A549 treated with DMSO at 1 μM for 4 hours (cell line): ENCODE measurements at places on chromosomes 11 and 22. TPM values are rescaled to one million over a fixed set of nuclear protein-coding genes. Genes with fewer than 3 reads are reported as not detected.

The APOBEC3B gene
- total RNA-seq, result 28.1 to 32.2 TPM (median 30.9 TPM) in 5 replicates

The NNMT gene
- 135 to 173 TPM (median 159 TPM) in 5 replicates for total RNA-seq

The MFRP gene
- total RNA-seq, result not detected in 5 replicates

The POU2AF3 gene
- 0.43 to 1.1 TPM (median 0.94 TPM) in 5 replicates for total RNA-seq

The MS4A12 gene
- not detected in 5 replicates for total RNA-seq

The SLC5A12 gene
- total RNA-seq, result not detected in 5 replicates

The RAB36 gene
- 7.0 to 8.3 TPM (median 7.8 TPM) in 5 replicates for total RNA-seq

The PANX3 gene
- not detected in 5 replicates for total RNA-seq

The ZNF280B gene
- total RNA-seq, result 1.5 to 2.2 TPM (median 1.8 TPM) in 5 replicates

The TYR gene
- total RNA-seq, result not detected in 5 replicates

The CENATAC gene
- total RNA-seq, result 10.0 to 18.0 TPM (median 11.3 TPM) in 5 replicates

The HSPB2 gene
- total RNA-seq, result not detected in 5 replicates

The C1QTNF4 gene
- total RNA-seq, result 0.09 to 0.14 TPM in 2 of 5 replicates, not detected in the others

The EMID1 gene
- 0.28 to 0.33 TPM (median 0.31 TPM) in 5 replicates for total RNA-seq

The OR5B21 gene
- total RNA-seq, result not detected in 5 replicates

The GLYATL1 gene
- not detected in 5 replicates for total RNA-seq

The OR52E8 gene
- not detected in 5 replicates for total RNA-seq

The RPL27A gene
- total RNA-seq, result 2,489 to 2,645 TPM (median 2,591 TPM) in 5 replicates

The SPON1 gene
- total RNA-seq, result not detected in 5 replicates

The CCDC73 gene
- total RNA-seq, result 0.02 to 0.06 TPM (median 0.05 TPM) in 4 of 5 replicates, not detected in the other

The CASP5 gene
- not detected in 5 replicates for total RNA-seq

The SLC22A8 gene
- not detected in 5 replicates for total RNA-seq

The TNNT3 gene
- total RNA-seq, result 0.11 to 0.17 TPM in 2 of 5 replicates, not detected in the others

The OR8D4 gene
- not detected in 5 replicates for total RNA-seq

The CRYBA4 gene
- total RNA-seq, result not detected in 5 replicates

The SHANK2 gene
- 7.1 to 11.1 TPM (median 8.2 TPM) in 5 replicates for total RNA-seq

The PTPN5 gene
- total RNA-seq, result not detected in 5 replicates

The SLC37A2 gene
- total RNA-seq, result 0.08 to 0.10 TPM (median 0.09 TPM) in 4 of 5 replicates, not detected in the other

The MED17 gene
- 19.4 to 23.9 TPM (median 22.5 TPM) in 5 replicates for total RNA-seq

The BRMS1 gene
- 81.4 to 99.0 TPM (median 87.3 TPM) in 5 replicates for total RNA-seq

The DGCR6 gene
- 0.53 to 1.6 TPM (median 1.3 TPM) in 5 replicates for total RNA-seq
